ENCODE measurements at places on chromosomes 6 and 20.

DNA sequence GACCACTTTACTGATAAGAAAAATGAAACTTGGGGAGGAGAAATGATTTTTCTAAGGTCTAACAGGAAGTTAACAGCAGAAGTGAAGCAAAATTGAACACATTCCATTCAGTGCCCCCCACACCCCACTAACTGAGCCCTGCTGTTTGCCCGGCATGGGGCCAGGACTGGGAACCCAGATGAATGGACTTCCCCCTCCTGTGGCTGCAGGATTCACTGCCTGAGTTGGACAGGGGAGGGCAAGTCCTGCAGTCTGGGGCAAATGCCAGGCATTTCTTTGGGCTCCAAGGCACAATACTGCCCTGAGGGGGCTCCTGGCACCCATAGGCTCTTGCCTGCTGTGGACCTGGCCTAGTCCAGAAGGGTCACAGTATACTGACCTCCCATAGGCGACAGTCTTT is 28.3 kb downstream of the FYN start:
- DNase-seq: no peak

DNA sequence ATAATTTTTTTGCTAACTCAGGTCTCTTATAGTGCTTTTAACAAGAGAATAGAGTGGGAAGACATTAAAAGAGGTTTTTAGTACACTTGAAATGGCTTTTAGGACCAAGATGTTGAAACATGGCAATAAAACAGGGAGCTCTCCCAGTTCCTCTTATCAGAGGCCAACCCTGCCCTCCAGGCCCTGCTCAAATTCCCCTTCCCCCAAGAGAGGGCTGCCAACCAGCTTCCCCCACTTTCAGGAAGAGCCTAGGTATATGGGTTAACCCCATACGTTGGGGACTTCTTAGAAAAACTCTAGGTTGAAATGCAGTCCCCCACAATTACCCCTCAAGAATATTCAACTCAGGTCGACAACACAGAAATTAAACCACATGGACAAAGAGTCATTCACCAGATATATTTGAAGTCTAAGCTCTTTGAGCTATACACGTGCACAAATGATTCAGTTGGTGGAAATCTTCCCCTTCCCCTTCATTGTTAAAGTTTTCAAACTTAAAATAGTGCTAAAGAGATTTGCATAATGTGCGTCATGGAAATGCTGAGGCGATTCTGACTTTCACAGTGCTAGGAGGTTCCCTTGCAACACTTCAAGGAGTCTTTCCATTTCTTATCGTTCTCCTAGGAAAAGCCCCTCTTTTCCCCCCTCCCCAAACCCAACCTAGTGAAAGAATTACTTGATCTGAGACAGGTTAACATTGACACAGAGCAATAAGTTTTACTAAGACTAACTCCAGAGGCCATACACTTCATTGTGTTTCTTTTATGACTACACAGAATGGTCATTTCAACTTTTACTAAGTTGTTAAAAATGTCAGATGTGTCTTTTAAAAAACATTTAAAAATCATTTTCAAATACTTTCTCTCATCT is 49.8 kb upstream of the ENPP5 start:
- no peak for DNase-seq

DNA sequence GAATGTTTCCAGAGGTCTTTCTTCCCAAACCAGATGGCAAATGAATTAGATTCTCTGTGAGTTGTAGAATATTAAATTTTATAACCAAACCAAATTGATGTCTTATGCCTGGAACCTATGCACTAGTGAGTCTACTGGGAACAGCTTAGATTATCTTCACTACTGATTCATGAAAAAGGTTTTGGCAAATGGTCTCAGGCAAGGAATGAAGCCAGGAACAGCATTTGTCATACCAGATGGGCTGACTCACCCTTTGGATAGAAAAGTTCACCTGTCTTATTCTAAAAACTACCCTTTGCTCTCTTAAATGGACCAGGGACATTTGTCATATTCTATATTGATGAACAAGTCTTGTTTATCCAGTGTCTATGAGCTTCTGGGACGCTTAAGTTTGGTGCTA is 135.4 kb upstream of the ECI2 start:
- no peak for DNase-seq

DNA sequence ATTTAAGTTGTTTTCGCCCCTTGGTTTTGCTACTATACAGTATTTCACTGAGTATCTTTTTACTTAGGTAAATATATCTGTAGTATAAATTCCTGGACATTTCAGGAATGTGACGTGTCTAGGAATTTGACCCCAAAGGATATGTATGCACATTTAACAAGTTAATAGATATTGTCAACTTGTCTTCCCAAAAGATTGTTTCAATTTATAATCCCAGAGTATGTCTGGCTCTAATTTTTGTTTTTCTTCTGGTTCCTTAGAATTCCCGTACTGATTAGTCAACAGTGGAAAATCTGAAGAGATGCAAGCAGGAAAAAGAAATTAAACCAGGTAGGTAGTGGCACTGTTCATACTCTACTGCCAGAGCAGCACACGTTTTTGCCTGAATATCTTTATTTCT is 7.2 kb downstream of the PKIG start:
- DNase-seq: no peak

- DNase-seq: no peak
Measured at GRCh38 chr6:144583614-144583954, 298.4 kb downstream of the UTRN start.

DNA sequence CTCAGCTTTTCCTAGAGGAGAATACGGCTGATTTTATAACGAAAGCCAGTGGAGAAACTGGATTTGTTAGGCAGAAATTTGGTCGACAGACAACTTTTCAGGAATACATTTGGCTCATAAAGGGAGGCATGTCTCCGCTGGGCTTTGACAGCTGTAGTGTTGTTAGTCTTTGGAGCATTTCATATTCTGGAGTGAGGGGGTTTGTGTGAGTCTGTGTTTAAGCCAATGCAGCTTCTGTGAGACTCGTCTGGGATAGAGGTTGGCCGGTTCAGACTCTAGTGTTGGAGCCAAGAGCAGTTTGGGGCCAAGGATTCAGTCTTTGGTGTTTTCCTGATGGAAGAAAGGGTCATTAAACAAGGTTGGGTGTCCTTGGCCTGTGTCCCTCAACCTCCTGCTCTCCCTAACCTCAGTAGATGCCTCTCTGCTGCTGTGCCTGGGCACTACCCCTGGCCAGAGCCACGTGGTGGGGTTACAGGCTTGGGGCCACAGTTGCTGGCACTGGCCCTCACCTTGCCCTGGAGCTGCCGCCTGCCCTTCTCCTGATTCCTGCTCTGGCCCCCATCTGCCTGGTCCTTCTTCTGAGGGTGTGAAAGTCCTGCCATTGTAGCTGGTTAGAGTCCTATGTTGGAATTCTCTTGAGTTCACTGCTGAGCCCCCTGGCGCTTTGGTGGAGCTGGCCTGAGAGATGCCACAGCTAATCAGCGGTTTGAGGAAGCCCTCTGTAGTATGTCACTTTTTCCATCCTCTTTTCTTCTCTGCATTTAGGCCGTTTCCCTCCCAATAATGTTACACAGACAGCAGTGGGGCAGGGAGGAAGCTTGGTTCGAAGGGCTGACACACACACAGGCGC is 6.9 kb downstream of the PTK7 start:
- no peak for DNase-seq

- DNase-seq: no peak
Measured at GRCh38 chr20:38991814-38992704, 29.9 kb downstream of the DHX35 start.

GRCh38 chr20:49100972-49101371 is 54.9 kb downstream of the CSE1L start:
- DNase-seq: no peak

GRCh38 chr6:148516617-148517016 is 174.0 kb downstream of the SASH1 start:
- no peak for DNase-seq

DNA sequence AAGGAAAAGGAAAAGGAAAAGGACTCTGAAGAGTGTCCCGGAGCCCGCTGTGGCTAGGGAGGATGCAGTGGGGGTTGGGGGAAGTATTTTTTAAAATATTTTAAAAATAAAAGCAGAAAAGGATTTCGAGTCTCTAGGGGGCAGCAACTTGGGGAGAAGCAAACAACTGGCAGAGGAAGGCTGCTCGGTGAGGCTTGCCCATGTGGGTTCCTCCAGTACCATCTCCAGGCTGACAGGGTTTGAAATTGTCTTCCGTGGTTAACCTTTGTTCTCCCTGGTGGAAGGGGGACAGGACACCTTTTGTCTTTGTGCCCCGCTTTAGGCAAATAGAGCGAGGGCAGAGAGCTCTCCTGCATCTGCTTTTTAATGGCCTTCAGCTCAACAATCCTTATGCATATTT is 60.4 kb upstream of the SNX9 start:
- DNase-seq: no peak

DNA sequence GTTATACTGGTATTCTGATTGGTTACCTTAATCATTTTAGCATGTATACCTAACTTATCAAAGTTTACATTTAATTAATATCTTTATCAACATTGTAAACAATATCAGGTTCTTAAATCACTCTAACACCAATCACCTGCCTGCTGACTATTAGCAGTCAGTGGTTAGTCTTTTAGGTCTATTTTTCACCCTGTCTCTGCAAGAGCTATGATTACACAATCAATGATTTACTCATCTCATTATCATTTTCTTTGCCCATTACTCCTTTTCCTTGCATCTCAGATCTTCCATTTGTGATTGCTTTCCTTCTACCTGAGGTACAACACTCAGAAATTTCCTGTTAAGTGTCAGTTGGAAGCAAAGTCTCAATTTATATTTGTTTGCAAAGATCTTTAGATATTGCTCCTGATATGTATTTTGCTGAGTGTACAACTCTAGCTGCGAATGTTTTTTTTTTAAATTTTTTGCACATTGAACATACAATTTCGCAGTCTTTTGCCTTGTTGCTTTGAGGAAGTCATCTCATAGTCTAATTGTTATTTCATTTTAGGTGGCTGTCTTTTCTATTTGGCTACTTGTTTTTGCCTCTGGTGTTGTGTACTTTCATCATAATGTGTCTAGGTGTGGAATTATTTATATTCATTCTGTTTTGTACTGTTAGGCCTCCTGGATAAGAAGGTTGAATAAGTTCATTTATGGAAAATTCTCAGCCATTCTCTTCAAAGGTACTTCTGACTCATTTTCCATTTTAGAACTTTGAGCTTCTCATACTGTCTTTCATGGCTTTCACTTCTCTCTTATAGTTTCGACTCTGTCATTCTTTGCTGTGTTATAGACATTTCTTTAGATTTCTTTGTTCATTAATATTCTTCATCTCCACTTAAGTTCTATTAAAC is 104.9 kb upstream of the CEP162 start:
- no peak for DNase-seq

DNA sequence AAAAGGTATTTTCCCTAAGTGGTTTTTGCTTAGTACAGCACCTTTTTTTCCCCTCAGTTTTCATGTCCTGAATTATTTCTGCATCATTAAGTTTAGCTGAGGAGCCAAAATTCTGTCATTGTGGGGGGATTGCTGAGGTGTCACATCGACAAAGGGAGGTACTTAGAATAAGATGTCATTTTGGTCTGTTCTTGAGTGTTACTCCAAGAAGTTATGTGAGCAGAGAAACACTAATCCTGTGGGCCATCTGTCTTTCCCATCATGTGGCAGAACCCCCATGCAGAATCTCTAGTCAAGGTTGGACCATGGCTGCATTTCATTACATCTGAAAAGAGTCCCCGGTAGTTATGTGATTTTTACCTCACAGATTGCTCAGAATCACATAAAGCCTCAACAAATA is 167.8 kb upstream of the CENPW start:
- no peak for DNase-seq

All from stimulated activated CD8-positive, alpha-beta memory T cell treated with anti-CD3 and anti-CD28 coated beads, Interleukin-7, amount 100 ng/mL, for 24 hours (primary cell).